Left renal pelvis (tissue), 4 donors: ENCODE measurements at places on chromosomes 6 and 20. TPM values are rescaled to one million over a fixed set of nuclear protein-coding genes. Genes with fewer than 3 reads are reported as not detected.

Gene OLIG3
- not detected for polyA plus RNA-seq

Gene GPR6
- not detected for polyA plus RNA-seq

Gene OR2H2
- polyA plus RNA-seq: 0.16 TPM

Gene RAB23
- polyA plus RNA-seq: 53.3 TPM

Gene HSPA1A
- polyA plus RNA-seq: 88.1 TPM

Gene SMLR1
- polyA plus RNA-seq: 0.46 TPM
